Activated naive CD4-positive, alpha-beta T cell treated with anti-CD3 and anti-CD28 coated beads, Interleukin-2, amount 50 U/mL, for 72 hours (primary cell): ENCODE measurements at places on chromosomes 16 and 17. TPM values are rescaled to one million over a fixed set of nuclear protein-coding genes. Genes with fewer than 3 reads are reported as not detected.

DNA sequence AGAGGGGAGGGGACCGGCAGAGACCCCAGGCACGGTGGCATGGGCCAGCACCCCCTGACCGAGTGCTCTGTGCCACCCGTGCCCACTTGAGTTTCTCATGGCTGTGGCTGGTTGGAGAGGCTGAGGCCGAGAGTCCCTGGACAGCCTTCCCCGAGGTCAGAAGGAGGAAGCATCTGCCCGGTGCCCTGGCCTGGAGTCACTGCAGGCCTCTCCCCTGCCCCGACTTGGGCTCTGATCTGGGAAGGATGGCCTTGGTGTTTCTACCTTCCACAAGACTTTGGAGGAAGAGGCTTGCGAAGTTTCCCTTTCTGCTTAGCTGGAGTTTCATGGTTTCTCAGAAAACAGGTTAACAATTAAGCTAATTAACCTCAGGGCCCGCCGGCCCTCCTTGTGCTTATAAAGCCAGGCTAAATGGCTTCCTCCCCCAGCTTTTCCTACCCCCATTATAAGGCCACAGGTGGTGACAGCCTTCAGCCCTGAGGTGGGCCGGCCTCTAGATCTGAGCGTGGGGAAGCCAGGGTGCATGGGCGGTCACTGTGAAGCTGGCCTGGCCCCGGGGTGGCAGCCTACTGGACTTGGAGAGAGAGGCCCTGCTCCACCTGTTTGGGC lies 17.3 kb downstream of the LLGL2 start:
- no peak for DNase-seq

DNA sequence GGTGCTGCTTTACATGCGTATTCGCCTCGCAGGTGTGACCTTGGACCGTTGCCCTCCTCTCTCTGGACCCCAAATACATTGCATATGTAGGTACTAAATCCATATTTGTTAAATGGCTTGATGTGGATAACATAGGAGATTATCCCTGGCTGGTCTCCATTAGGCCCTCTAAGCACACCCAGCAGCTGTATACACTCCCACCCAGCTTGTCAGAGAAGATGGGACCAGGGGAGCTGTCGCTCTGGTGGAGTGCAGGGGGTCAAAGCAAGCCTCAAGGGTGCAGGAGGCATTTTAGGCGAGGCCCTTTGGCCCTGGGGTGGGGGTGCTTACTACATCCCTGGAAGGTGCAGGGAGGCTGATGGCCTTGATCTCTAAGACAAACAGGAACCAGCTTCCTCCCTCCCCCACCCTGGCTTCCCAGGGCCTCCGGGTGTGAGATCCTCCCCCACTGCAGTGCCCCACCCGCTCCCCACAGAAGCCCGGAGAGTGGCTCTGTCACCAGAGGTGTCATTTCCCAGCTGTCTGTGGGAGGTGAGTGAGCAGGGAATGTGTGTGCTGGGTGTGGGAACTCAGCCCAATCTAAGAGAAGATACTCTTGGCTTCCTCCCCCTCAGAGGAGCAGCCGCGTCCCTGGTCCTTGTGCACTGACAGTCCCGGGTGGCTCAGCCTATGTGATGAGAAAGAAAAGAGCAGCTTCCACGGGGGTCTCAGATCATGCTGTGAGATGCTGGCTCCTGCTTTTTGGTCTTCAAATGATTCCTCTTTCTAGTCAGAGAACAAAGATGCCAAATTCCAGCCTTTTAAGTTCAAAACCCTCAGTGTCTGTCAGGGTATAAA lies 1.4 kb upstream of the VAMP2 start:
- peak; percentile 76 for DNase-seq

DNA sequence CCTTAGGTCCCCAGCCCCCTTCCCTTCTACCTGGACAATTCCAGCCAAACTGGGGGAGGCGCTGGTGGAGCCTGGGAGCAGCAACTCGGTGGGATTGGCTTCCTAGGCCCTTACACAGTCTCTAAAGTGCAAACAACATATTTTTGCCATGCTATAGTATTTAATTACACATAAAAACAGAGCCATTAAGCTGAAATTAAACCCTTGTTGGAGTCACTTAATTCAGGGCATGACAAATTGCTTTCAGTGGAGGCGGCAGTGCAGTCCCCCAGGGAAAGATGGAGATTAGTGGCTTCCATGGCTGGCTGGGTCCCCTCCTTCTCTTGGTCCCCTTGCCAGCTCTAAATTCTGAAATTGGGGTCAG lies 17.3 kb downstream of the IGFBP4 start:
- no peak for DNase-seq

Gene TP53TG3B
- not detected for total RNA-seq

Gene PDE6G
- total RNA-seq = 8.1 TPM

Gene USP22
- 180 TPM for total RNA-seq
